ENCODE measurements at places on chromosomes 3 and 15.

GRCh38 chr3:85481411-85482212 lies 522.8 kb downstream of the CADM2 start:
- DNase-seq: no peak

DNA sequence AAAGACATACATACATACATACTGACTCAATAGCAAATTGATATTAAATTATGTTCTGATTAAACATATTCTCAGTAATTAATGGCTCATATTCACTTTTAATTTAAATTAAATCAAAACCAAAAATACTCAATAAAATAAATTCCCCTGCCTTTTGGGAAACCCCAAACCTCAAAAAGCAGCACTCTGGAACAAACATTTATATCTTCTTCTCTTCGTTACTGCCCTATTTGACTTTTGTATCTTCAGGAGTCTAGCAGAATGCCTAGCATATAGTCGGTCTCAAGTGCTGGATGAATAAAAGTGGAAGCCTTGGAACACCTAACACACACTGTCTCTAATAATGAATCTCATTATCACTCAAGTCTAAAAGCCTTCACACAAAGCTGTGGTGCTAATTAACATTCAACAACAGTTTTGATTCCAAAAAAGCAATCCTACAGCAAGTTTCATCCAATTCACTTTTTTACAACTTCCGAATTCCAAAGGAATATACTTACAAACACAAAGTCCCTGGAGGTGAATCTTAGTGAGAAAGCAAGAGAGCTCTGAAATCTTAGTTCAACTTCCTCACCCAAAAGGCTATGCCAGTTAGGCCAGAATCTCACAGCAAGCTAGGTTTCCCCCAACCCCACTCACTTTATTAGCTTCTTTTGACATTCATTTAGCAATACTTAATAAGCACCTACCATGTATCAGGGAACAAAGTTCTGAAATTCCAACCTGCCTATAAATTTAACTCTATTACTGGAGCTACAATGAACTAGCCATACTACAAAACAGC lies 35.0 kb downstream of the GSK3B start:
- DNase-seq: no peak

GRCh38 chr3:128269006-128269775 lies 115.9 kb downstream of the EEFSEC start:
- no peak for DNase-seq

GRCh38 chr3:38687321-38687720 lies 37.8 kb upstream of the SCN5A start:
- DNase-seq: no peak

DNA sequence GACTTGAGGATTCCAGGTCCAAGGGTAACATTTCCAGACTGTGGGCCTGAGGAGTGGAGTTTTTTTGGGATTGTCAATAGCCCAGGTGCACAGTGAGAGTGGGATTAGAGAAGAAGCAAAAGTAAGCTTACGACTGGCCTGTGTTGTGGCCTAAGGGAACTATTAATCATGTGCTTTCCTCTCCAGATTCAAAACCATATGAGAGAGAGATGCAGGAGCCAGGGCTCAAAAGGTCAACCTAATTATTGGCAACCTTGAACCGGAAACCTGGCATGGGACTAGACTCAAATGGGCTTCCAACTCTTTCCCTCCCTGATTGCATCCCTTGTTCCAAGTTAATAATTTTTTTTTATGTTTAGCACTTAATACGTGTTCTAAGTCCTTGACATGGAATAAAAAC lies 242.1 kb upstream of the THRB start:
- DNase-seq: no peak

DNA sequence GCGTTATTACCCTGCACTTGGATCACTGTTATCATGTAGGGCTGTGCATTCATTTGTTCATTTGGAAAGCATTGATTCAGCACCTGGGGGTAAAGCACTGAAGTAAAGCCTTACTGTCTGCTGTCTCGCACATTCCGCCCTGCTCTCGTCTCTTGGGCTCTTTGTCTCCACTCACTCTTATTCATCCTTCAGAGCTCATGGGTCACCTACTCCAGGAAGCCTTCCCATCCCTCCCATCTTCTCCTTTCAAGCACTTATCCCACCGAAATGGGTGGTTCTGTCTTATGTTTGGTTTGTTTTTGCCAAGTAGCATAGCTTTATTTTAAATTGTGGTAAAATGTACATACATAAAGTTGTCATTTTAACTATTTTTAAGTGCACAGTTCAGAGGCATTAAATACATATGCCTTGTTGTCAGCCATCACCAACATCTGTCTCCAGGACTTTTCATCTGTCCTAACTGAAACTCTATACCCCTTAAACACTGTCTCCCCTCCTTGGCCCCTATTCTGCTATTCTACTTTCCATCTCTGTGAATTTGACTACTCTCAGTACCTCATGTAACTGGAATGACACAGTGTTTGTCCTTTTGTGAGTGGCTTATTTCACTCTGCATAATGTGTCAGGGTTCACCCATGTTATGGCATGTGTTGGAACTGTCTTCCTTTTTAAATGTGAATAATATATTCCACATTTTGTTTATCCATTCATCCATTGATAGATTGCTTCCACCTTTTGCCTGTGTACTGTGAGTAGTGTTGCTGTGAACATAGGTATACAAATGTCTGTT lies 9.3 kb downstream of the DIS3L start:
- DNase-seq: no peak

- no peak for DNase-seq
Measured at GRCh38 chr3:197463279-197463678, 92.5 kb downstream of the BDH1 start.

GRCh38 chr15:31465083-31465955 lies 138.7 kb downstream of the KLF13 start:
- no peak for DNase-seq

DNA sequence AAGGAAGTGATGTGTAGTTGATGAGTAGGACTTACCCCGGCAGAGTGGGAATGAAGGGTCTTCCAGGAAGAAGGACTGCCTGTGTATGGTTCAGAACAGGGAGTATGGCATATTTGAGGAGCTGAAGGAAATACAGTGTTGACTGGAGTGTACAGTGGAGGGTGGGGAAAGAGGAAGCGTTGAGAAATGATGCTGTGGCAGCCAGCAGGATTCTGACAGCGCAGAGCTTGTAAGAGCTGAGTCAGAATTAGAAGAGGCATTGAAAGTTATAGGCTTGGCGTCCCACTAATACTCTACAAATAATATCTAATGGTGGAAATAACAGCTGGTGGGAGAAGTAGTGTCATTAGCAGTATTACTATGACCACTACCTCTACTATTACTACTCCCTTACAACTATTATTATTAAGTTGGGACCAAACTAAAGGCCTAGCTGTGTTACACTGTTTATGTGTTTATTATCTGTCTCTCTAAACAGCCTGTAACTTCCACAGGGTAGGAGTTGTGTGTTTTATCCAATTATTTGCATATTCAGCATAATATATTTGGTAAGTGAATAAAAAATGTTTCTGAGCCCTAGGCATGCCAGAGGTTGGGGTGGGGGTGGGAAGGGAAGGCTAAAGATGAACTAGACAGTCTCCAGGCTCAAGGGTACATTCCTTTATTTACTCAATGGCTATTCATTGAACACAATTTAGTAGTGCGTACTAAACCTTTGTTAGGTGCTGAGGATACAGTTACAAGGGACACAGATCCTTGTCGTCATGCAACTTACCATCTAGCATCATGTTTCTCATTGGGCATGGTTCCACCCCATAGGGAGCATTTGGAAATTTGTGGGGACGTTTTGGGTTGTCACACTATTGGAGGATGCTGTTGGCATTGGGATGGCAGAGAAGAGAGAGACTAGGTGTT lies 428.8 kb upstream of the ONECUT1 start:
- no peak for DNase-seq

DNA sequence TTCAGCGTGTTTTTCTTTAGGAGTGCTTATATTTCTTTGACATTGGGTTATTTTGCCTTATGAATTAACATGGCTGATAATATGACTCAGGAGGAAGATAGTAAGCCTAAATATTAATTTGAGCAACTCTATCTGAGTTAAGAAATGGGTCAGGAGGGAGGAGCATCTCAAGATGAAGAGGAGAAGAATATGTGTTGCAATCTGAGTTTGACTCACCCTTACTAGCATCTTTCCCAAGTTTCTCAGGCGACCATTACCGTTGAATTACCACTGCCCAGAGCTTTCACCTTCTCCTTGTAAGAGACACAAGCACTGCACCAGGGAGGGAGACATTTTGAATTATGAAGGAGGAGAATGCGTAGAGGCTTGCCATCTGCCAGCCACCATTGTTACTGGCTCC lies 138.3 kb upstream of the MYRIP start:
- no peak for DNase-seq

GRCh38 chr3:194285024-194285849 lies 65.9 kb downstream of the CPN2 start:
- no peak for DNase-seq

- no peak for DNase-seq
Measured at GRCh38 chr3:66582721-66583423, 82.0 kb upstream of the LRIG1 start.

- no peak for DNase-seq
Measured at GRCh38 chr15:97072545-97072944, 742.0 kb downstream of the NR2F2 start.

All from NCI-H1105 treated with DMSO at 0.1 percent for 48 hours (cell line).